Neural progenitor cell (in vitro differentiated cells): ENCODE measurements at places on chromosomes 6 and 20. TPM values are rescaled to one million over a fixed set of nuclear protein-coding genes. Genes with fewer than 3 reads are reported as not detected.

PARD6B gene
- 31.0 and 45.7 TPM in 2 replicates for total RNA-seq

NHLRC1 gene
- total RNA-seq: not detected in 2 replicates

SLA2 gene
- 0.21 and 0.50 TPM in 2 replicates for total RNA-seq

ATXN1 gene
- total RNA-seq: 2.8 and 3.6 TPM in 2 replicates

FHL5 gene
- not detected in 2 replicates for total RNA-seq

GPX5 gene
- total RNA-seq: not detected in 2 replicates

C20orf141 gene
- total RNA-seq: not detected in 2 replicates

CALHM4 gene
- total RNA-seq: not detected in 2 replicates

SLC22A1 gene
- 0.22 TPM in 1 of 2 replicates, not detected in the other for total RNA-seq

DNA sequence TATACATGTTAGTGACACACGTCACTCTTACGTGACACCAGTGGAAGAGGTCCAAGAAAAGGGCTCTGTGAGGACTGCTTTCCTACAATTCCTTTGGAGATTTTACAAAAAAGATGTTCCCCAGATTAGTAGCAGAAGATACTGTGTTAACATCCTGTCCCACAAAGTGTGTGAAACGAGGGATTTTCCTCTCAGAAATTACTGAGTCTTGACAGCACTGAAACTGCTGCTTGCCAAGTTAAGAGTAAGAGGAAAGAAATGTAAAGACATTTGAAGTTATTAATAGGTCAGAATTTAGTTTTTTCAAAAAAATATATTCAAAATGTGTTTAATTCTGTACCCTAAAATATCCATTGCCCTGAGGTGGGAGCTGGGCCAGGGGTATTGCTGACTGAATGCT is 58.8 kb upstream of the MAP7 start:
- H3K36me3 ChIP-seq: no peaks in the 10 kb centered on the region
- no peak overlapping the region for H3K27ac ChIP-seq
- no peaks in the 10 kb centered on the region for H3K27me3 ChIP-seq
- H3K4me3 ChIP-seq: no peak overlapping the region
- no peak for DNase-seq

BTBD9 gene
- total RNA-seq: 16.4 and 16.9 TPM in 2 replicates

GRCh38 chr20:52612046-52612632 is 360.0 kb upstream of the TSHZ2 start:
- H3K4me3 ChIP-seq: no peak overlapping the region
- H3K27me3 ChIP-seq: no peaks in the 10 kb centered on the region
- no peak overlapping the region for H3K27ac ChIP-seq
- H3K36me3 ChIP-seq: no peaks in the 10 kb centered on the region

- H3K4me1 ChIP-seq: no peaks in the 10 kb centered on the region
- H3K27ac ChIP-seq: no peak overlapping the region
- no peak overlapping the region for H3K4me3 ChIP-seq
- no peaks in the 10 kb centered on the region for H3K27me3 ChIP-seq
Measured at GRCh38 chr6:29769336-29769735, 46.1 kb downstream of the HLA-F start.
